NCI-H460 (cell line): ENCODE measurements at places on chromosomes 12 and 14. TPM values are rescaled to one million over a fixed set of nuclear protein-coding genes. Genes with fewer than 3 reads are reported as not detected.

DNA sequence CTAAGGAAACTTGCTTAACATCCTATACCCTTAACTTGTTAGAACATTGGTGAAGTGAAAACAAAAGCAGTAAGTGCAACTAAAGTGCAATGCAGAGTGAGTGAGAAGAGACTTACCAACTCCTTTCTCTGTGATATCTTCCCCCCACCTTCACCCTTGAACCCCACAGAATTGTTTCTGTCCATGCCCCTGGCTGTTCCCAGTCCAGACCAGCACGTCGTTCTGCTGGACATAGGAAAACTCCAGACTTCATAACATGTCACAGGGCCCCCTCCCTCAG is 91.9 kb downstream of the DAD1 start:
- no peak for DNase-seq

Gene TIMM9
- total RNA-seq = 118 and 128 TPM in 2 replicates

DNA sequence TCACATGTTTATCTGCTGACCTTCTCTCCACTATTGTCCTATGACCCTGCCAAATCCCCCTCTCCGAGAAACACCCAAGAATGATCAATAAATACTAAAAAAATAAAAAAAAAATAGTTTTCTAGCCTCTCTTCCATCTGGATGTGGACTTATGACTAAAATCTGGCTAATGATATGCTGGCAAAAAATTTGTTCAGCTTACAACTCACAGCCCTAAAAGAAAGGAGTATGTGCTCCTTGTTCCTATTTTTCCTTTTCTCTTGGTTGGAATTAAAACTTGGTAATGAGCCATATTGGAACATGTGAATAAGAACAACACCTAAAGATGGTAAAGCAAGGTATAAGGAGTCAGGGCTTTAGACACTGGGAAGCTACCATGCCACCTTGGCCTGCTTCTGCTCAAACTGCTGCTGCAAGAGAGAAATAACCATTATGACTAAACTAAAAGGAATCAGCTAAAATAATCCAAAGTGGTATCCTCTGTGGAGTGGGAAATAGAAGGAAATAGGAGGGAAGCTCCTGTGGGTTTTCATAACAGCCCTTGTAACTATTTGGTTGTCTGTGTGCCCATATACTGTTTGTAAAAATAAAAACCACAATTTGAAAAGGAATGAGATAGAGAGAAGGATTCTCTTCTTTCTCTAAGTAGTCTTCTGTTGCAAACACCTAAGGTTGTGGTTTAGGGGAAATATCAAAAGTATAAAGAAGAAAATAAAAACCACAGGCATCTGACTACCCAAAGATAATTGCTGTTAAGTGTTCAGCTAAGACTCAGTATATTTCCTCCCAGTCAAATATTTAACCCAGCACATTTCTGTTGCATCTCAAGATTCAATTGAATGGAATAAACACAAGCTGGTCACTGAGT is 53.8 kb downstream of the SDR9C7 start:
- DNase-seq = no peak

Gene SNAPC1
- total RNA-seq = 43.4 and 49.6 TPM in 2 replicates

DNA sequence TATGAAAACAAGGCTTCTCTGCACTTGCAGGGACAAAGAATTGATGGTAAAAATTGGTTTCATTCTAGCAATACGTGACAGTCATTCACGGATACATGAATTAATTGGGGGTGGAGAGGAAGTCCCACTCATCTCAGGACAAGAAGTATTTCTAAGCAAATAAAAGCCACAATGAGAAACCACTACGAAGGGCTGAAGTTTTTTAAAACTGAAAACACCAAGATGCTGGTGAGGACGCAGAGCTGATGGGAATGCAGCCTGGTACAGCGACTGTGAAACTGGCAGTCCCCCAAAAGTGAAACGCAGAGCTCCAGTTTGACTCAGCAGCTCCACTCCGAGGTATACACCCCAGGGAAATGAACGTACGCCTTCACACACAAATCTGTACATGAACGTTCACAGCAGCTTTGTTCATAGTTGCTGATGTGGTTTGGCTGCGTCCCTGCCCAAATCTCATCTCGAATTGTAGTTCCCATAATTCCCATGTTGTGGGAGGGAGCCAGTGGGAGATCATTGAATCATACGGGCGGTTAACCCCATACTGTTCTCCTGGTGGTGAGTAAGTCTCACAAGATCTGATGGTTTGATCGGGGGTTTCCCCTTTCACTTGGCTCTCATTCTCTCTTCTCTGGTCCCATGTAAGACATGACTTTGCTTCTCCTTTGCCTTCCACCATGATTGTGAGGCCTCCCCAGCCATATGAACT is 89.0 kb downstream of the SCARB1 start:
- DNase-seq = no peak

Gene B4GALNT1
- total RNA-seq = 43.1 and 46.4 TPM in 2 replicates

DNA sequence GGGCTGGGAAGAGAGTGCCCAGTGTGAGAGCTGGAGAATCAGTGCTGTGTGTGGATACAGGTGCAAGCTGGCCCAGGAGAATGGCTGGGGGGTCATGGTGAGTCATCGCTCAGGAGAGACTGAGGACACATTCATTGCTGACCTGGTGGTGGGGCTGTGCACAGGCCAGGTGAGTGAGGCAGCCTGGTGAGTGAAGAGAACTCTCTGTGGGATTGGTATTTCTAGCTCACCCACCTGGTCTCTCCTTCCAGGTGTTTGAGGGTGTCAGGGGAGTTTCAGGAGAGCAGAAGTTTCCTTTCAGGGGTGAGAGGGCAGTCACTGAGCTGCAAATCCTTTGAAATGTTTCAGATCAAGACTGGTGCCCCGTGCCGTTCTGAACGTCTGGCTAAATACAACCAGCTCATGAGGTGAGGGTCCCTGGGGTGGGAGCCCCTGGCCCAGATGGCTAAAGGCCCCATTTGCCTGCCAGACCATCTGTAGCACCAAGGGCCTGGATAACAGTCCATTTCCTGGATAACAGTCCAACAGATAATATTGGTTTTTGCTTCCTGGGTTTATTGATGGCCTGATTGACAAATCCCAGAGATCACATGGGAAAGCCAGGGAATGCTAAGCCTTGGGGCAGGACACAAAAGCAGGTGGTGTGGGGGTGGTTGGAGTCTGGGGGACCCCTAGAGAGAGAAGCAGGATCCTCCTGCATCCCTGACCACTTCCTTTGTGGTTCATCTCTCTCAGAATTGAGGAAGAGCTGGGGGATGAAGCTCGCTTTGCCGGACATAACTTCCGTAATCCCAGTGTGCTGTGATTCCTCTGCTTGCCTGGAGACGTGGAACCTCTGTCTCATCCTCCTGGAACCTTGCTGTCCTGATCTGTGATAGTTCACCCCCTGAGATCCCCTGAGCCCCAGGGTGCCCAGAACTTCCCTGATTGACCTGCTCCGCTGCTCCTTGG is 5.5 kb upstream of the ATN1 start:
- no peak for DNase-seq

DNA sequence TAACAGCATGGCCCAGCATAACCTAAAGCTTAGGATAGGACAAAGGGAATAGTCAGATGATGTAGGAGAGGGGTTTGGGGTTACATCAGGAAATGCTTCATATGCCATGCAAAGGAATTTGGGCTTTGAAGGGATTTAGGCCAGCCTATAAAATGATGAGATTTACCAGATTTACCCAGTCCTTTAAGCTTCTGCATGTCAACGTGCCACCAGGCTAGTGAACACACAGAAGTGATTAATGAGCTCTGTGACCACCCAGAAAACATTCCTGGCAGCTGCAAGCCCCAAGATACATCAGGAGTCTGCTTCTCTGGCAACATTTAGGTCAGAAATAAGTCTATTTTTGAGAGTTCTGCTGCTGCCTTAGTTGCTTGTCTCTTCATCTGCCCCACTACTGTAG is 118.3 kb downstream of the LRIG3 start:
- DNase-seq = no peak

- peak; percentile 46 for DNase-seq
Measured at GRCh38 chr12:98998697-98999299, 353.7 kb downstream of the APAF1 start.

DNA sequence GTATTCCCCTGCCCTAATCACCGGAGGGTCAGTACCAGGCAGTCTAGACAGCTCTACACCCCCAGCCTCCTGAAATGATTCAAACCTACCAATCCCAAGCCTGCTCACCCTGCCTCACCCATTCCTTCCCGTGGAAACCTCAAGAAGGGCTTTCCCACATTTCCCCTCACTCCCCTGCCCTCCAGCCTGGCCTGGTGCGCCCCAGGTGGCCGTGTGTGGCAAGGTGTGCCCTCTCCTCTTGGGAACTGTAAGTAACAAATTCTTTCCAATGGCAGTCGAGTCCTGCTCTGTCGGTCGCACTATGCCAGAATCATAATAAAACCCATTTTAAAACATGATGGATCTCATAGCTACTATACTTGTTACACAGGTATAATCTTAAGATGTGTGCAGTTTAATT is 13.9 kb upstream of the DEGS2 start:
- no peak for DNase-seq

Gene POP5
- total RNA-seq = 42.5 and 45.6 TPM in 2 replicates

Gene CCDC197
- not detected in 2 replicates for total RNA-seq

DNA sequence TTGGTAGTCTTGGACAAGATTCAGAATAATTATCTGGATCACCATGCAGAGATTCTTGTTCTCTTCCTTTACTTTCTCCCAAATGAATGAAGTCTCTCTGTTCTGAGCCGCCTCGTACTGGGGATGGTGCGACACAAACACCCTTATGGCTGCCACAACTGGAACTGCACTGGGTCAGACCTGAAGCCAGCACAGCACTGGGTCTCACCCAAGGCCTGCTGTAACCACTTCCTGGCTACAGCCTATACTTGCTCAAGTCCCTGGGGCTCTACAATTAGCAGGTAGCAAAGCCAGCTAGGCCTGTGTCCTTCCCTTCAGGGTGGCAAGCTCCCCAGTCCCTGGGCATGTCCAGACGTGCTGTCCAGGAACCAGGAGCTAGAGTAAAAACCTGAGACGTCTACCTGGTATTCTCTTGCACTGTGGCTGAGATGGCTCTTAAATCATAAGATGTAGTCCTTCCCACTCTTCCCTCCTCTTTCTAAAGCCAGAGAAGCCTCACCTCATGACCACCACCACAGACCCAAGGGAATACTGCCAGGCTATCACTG is 27.6 kb downstream of the IFNG start:
- DNase-seq = no peak

GRCh38 chr12:77299910-77300669 is 234.7 kb upstream of the E2F7 start:
- peak; percentile 21 for DNase-seq

Gene NEUROD4
- total RNA-seq = not detected in 2 replicates

Gene GPR84
- not detected in 2 replicates for total RNA-seq

DNA sequence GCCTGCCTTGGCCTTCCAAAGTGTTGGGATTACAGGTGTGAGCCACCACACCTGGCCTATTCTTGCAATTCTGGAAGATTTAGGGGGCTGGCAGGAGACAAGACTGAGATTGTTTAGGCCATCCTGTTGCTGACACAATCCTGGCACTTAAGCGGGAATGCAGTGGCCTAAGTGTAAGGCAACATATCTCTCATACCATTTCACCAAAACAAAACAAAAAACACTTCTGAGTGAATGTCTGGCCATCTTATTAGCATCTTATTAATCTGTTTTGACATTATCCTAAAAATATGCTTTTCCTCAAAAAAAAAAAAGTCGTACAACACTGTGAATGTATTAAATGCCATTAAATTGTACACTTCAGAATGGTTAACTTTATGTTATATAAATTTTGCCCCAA is 67.6 kb downstream of the DENND5B start:
- DNase-seq = no peak

DNA sequence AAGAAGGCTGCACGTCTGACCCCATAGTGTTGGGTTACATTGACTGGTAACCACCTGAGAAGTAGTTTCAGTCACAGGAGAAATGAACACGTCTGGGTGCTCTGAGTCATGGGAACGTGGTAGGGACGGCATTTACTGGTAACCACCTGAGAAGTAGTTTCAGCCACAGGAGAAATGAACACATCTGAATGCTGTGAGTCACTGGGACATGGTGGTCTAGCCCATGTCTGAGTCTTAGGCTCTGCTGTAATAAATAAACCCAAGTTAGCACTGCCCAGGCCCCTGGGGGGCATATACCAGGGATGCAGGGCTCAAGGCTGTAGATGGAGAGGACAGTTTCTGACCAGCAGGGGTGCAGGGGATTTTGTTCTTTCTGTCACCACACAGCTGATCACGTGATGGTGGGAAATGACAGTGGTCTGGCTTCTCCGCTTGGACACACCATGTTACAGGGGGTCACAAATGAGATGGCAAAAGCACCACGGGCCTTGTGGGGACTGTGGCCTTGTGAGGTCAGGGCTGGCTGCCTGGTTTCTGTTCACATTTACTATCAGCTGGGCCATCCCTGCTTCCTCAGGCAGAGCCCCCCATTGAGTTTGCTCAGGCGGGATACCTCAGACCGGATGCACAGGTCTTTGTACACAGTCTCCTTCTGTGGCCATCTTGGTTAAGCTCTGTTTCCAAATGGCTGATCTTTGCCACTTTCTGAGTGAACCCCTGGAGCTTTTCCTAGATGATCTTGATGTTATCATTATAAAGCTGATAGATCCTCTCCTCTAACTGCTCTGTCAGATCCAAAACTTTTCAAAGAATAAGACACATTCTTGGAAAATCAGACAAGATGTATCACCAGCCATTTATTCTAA is 9.8 kb upstream of the C12orf42 start:
- no peak for DNase-seq

DNA sequence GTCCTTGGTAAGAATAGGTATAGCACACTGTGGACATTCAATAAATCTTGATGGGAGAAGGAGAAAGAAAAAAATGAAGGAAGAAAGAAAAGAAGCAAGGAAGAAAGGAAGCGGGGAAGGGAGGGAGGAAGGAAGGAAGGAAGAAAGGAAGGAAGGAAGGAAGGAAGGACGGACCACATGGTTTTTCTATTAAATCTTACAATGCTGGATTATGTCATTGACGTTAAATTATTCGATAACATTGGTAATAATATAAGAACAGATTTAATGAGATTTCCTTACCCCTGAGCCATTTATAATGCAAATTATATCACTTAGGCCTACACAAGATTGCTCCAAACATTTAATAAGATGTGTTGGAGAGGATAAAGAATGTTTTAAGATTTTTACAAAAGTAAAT is 124.9 kb upstream of the SYT1 start:
- no peak for DNase-seq

Gene SERPINA12
- total RNA-seq = not detected in 2 replicates

GRCh38 chr14:95197551-95197950 is 40.2 kb upstream of the DICER1 start:
- no peak for DNase-seq

DNA sequence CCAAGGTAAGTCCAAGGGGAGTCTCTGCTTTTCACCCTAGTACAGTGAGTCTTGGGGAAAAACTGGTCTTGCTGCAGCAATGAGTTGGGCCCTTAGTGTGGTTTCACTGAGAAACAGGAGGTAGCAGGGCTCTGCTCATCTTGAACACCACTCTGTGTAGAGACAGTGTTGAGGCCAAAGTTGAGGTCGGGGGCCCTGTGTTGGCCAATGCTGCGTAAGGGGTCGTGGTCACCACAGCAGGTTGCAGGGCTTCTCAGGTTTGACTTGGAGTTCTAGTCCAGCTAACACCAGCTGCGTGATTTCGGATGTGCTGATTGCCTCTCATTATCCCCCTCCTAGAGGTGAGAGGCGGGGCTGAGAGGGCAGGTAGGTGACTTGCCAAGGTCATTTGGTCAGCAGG is 807.5 kb downstream of the VRK1 start:
- DNase-seq = no peak

Gene PAX9
- total RNA-seq = 9.6 and 9.9 TPM in 2 replicates

GRCh38 chr12:62966990-62967506 is 32.1 kb upstream of the PPM1H start:
- DNase-seq = no peak

Gene REP15
- 0.23 and 0.30 TPM in 2 replicates for total RNA-seq

GRCh38 chr12:107435072-107435471 is 250.5 kb upstream of the PWP1 start:
- no peak for DNase-seq
